ENCODE measurements at places on chromosomes 11 and 22.

GRCh38 chr22:40651057-40651456 lies 14.5 kb upstream of the MRTFA start:
- H3K36me3 ChIP-seq, result no peaks in the 10 kb centered on the region
- H3K27ac ChIP-seq, result no peak overlapping the region
- no peaks in the 10 kb centered on the region for H3K27me3 ChIP-seq
- H3K4me1 ChIP-seq, result peaks cover 8% of the 10 kb centered on the region
- no peak for DNase-seq

GRCh38 chr11:70661761-70662501 lies 263.6 kb downstream of the CTTN start:
- no peaks in the 10 kb centered on the region for H3K4me1 ChIP-seq
- peaks cover 57% of the 10 kb centered on the region for H3K27me3 ChIP-seq
- H3K36me3 ChIP-seq, result no peaks in the 10 kb centered on the region
- no peak for DNase-seq
- H3K4me3 ChIP-seq, result no peak overlapping the region

- no peaks in the 10 kb centered on the region for H3K27me3 ChIP-seq
- H3K27ac ChIP-seq, result peak overlapping the region; percentile 88
- H3K36me3 ChIP-seq, result peaks cover 8% of the 10 kb centered on the region
- no peak overlapping the region for H3K4me3 ChIP-seq
Measured at GRCh38 chr22:38171927-38172831, 9.5 kb downstream of the PLA2G6 start.

DNA sequence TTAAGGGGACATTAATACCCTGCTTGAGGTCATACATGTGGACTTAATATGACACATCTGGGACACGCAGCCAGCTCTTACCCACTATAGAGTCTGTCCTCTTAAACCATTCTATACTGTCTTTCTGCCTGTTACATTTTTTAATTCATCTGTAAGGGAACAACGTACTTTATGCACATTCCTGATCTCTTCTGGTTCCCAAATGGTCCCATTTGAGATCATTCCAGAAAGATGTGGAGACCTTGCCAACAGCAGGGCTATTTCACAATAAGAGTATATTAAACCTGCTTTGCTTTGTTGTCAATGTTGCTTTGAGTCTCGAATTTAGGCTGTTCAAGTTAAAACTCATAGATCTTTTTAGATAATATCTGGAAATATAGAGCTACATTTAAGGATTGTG lies 332.2 kb upstream of the RAG2 start:
- no peak overlapping the region for H3K4me3 ChIP-seq
- H3K27ac ChIP-seq, result no peak overlapping the region
- DNase-seq, result no peak
- no peaks in the 10 kb centered on the region for H3K4me1 ChIP-seq
- no peaks in the 10 kb centered on the region for H3K27me3 ChIP-seq

- no peak overlapping the region for H3K4me3 ChIP-seq
- H3K27ac ChIP-seq, result no peak overlapping the region
- no peaks in the 10 kb centered on the region for H3K36me3 ChIP-seq
- no peaks in the 10 kb centered on the region for H3K27me3 ChIP-seq
Measured at GRCh38 chr11:68948935-68949334, 31.9 kb downstream of the MRGPRD start.

DNA sequence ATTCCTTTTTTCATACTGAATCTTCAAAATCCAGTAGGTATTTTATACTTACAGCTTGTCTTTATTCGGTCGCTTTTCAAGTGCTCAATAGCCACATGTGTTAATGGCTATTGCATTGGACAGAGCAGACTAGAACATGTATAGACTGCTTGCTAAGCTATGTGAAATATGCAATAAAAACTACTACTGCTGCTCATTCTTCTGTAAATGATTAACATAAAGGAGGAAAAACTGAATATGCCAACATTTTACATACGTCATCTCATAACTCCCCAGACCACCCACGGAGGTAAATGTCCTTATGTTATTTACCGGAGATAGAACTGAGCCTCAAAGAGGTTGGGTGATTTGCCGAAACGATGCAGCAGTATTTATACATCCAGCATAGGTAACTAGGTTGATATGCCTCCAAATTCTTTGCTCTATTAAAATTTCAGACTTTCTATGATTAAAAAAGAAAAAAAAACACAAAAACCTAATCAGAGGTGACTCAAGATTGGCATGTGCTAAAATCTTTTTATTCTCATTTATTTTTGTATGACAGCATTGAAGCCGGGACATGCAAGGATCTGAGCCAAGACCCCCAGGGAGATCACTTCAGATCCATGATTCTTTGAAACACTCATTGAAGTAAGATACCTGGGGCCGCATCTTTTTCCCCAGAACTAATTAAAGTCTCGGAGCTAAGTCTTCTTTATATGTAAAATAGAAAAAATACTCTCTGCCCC lies 78.5 kb upstream of the OR5AK2 start:
- no peaks in the 10 kb centered on the region for H3K36me3 ChIP-seq
- no peak overlapping the region for H3K4me3 ChIP-seq
- DNase-seq, result no peak

DNA sequence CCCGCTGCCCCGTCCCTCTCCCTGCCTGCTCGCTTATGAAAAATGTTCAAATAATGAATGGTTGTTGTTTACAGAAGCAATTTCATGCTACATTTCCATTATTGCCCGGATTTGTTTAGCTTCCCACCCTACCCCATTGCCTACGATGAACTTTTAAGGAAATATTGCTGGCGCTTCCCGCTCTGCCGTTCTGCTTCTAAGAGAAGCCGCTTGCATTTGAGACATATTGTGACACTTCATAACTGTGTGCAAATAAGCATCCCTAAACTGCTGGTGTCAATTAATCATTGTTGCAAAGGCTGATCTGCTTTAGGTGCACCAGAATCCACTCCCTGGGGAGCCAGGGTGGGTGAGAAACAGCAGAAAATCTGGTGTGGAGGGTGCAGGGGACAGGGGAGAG lies 52.3 kb upstream of the LMO1 start:
- H3K4me1 ChIP-seq, result no peaks in the 10 kb centered on the region
- no peak overlapping the region for H3K27ac ChIP-seq
- no peak for DNase-seq

- peaks cover 4% of the 10 kb centered on the region for H3K36me3 ChIP-seq
- H3K4me3 ChIP-seq, result peak overlapping the region; percentile 99
- peaks cover 44% of the 10 kb centered on the region for H3K4me1 ChIP-seq
- DNase-seq, result peak; percentile 84
- H3K27me3 ChIP-seq, result no peaks in the 10 kb centered on the region
Measured at GRCh38 chr11:78187366-78188285, 800 bp downstream of the KCTD21 start.

DNA sequence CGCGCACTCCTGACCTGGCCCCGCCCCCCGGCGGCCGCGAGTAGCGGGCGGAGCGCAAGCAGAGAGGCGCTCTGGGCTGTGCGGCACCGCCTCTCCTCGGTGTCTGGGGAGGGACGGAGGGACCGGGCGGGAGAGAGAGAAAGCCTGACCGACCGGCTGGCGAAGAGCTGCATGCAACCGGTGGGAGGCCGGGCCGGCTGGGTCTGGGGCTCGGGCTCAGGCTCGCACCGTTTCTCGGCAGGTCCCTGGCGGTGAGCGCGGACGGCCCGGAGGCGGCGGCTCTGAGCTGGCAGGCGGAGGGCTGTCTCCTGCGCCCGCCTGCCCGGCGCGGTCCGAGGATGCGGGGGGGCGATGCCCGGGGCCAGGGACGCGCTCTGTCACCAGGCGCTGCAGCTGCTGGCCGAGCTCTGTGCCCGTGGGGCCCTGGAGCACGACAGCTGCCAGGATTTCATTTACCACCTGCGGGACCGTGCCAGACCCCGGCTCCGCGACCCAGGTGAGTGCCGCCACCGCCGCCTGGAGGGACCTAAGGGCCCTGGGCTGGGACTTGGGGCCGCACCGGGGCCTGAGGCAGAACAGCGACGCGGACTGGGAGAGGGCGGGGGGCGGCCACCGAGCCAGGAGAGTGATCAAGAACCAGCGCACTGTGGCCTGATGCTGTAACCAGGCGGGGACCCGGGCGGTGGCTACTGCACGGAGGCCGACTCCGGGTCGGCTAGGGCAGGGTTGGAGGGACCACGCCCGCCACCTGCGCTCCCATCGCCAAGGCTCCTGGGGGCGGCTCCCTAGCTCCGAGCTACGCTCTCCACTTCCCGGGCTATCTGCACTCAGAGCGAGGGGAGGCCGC lies at the start of gene SYT9:
Gene SYT9, plus strand, starts transcription at position 69 of the 847 bp plus-strand sequence. Its CDS starts 283 bp downstream, at position 352.
- H3K27ac ChIP-seq, result no peak within 1 kb of the TSS
- H3K4me3 ChIP-seq, result peak within 1 kb of the TSS; percentile 50
- no peaks in the 10 kb centered on the region for H3K4me1 ChIP-seq
- no peaks in the 10 kb centered on the region for H3K36me3 ChIP-seq

- peaks cover 55% of the 10 kb centered on the region for H3K36me3 ChIP-seq
- peak overlapping the region; percentile 98 for H3K27ac ChIP-seq
- no peak for DNase-seq
- peak overlapping the region; percentile 49 for H3K4me3 ChIP-seq
- H3K4me1 ChIP-seq, result peaks cover 85% of the 10 kb centered on the region
- no peaks in the 10 kb centered on the region for H3K27me3 ChIP-seq
Measured at GRCh38 chr11:64862987-64863390, 15.4 kb downstream of the EHD1 start.

- peaks cover 64% of the 10 kb centered on the region for H3K36me3 ChIP-seq
- no peaks in the 10 kb centered on the region for H3K27me3 ChIP-seq
- peaks cover 2% of the 10 kb centered on the region for H3K4me1 ChIP-seq
- no peak overlapping the region for H3K4me3 ChIP-seq
Measured at GRCh38 chr11:76355172-76355571, 25.8 kb downstream of the THAP12 start.

DNA sequence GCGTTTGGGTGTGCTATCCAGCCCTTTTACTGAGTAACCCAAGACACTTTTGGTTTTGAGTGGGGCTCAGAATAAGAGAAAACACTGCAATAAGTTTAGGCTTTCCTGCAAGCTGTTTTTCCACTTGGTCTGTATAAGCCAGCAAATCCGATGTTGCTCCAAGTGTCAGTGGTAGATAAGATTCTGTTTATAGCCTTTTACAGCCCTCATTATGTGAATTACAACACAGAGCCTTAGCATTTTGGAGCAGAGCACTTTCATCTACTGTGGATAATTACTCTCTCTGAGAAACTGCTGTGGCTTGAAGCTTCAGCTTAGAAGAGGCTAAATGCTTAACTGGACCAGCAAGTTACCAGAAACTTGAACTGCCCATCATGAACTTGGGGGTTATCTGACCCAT lies 601.1 kb downstream of the JRKL start:
- H3K4me1 ChIP-seq, result no peaks in the 10 kb centered on the region
- H3K27ac ChIP-seq, result no peak overlapping the region
- no peak overlapping the region for H3K4me3 ChIP-seq
- H3K36me3 ChIP-seq, result no peaks in the 10 kb centered on the region
- DNase-seq, result no peak

DNA sequence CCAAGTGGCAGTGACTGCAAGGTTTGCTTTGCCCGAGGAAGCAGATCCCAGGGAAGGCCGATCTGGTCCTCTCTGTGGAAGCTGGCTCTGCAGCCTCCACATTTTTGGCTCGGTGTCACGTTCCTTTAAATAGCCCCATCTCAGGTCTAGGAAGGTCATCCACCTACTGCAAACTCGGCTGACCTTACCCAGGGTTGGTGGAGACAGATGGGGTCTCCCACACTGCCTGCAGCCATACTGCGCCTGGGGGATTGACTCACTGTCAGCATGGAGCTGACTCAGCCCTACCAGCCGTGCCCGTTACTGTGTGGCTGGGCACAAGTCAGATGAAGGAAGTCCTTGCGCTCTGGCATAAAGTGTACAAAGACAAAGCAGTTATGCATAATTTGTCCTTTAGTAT lies 16.9 kb downstream of the CDPF1 start:
- H3K36me3 ChIP-seq, result peaks cover 4% of the 10 kb centered on the region
- H3K27ac ChIP-seq, result no peak overlapping the region
- H3K27me3 ChIP-seq, result no peaks in the 10 kb centered on the region
- H3K4me3 ChIP-seq, result no peak overlapping the region
- no peaks in the 10 kb centered on the region for H3K4me1 ChIP-seq
- DNase-seq, result no peak

- DNase-seq, result no peak
- no peaks in the 10 kb centered on the region for H3K4me1 ChIP-seq
- no peak overlapping the region for H3K4me3 ChIP-seq
- no peak overlapping the region for H3K27ac ChIP-seq
- peaks cover 2% of the 10 kb centered on the region for H3K36me3 ChIP-seq
Measured at GRCh38 chr22:47030881-47031627, 268.6 kb downstream of the TBC1D22A start.

DNA sequence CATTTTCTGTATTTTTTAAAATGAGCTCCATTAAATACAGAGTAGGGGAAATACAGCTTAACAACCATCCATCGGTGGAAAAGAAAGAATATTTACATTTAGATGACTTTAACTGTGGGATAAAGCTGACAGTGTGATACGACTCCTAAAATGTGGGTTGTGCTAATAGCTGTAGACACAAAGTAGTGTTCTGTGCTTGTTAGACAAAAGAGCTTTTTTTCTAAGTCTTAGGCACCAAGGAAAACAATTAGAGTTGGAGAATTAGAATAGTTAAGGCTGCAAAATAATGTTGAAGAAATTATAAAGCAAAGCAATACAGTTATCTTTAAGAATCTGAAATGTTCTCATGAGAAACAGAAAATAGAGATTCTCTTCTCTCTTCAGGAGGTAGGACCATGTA lies 307.7 kb upstream of the KIRREL3 start:
- no peak overlapping the region for H3K4me3 ChIP-seq
- no peaks in the 10 kb centered on the region for H3K27me3 ChIP-seq
- H3K36me3 ChIP-seq, result no peaks in the 10 kb centered on the region
- no peak overlapping the region for H3K27ac ChIP-seq

- H3K4me3 ChIP-seq, result no peak overlapping the region
- H3K27ac ChIP-seq, result no peak overlapping the region
- H3K27me3 ChIP-seq, result no peaks in the 10 kb centered on the region
- DNase-seq, result no peak
- no peaks in the 10 kb centered on the region for H3K4me1 ChIP-seq
- no peaks in the 10 kb centered on the region for H3K36me3 ChIP-seq
Measured at GRCh38 chr11:69375316-69376154, 81.6 kb downstream of the MYEOV start.

GRCh38 chr11:44300844-44301563 lies 8.9 kb downstream of the ALX4 start:
- no peak overlapping the region for H3K4me3 ChIP-seq
- no peaks in the 10 kb centered on the region for H3K36me3 ChIP-seq
- peaks cover 16% of the 10 kb centered on the region for H3K4me1 ChIP-seq
- DNase-seq, result no peak
- no peak overlapping the region for H3K27ac ChIP-seq

- H3K27ac ChIP-seq, result peak overlapping the region; percentile 92
- H3K27me3 ChIP-seq, result no peaks in the 10 kb centered on the region
- peaks cover 4% of the 10 kb centered on the region for H3K36me3 ChIP-seq
- peak; percentile 75 for DNase-seq
- H3K4me1 ChIP-seq, result peaks cover 46% of the 10 kb centered on the region
- H3K4me3 ChIP-seq, result peak overlapping the region; percentile 44
Measured at GRCh38 chr22:37079668-37080171, 28.2 kb downstream of the KCTD17 start.

- no peak overlapping the region for H3K4me3 ChIP-seq
- H3K27me3 ChIP-seq, result peaks cover 57% of the 10 kb centered on the region
- no peak for DNase-seq
- peaks cover 5% of the 10 kb centered on the region for H3K4me1 ChIP-seq
- H3K36me3 ChIP-seq, result no peaks in the 10 kb centered on the region
Measured at GRCh38 chr11:14967581-14968243, 4.4 kb downstream of the CALCA start.

- peak overlapping the region; percentile 71 for H3K4me3 ChIP-seq
- H3K27ac ChIP-seq, result peak overlapping the region; percentile 87
- no peaks in the 10 kb centered on the region for H3K27me3 ChIP-seq
- DNase-seq, result no peak
- H3K36me3 ChIP-seq, result peaks cover 18% of the 10 kb centered on the region
Measured at GRCh38 chr11:65524014-65524740, 706 bp upstream of the SCYL1 start.

All from activated naive CD8-positive, alpha-beta T cell treated with anti-CD3 and anti-CD28 coated beads for 36 hours (primary cell).